ENCODE measurements at places on chromosomes 6 and 20.

- DNase-seq = no peak
Observed at GRCh38 chr20:16349523-16350260, 223.6 kb downstream of the KIF16B start.

DNA sequence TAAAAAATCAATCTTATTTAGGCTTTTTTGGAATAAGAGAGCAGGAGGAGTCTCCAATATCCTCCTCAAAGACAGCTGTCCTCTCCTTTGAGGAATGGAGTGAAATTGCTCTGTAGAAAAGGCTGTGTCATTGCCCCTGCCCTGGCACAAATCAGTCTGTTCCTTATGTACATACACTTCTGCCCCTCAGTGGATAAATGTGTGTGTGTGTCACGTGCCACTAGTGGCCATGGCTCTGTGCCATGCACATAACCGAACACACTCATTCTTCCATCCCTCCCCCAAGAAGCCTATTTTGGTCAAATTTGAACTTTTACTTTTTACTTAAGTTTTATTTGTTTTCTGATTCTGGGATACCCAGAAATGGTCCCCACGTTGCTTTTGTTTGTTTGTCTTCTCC, 49.2 kb downstream of the ANKS1A start:
- no peak for DNase-seq

- DNase-seq = no peak
Observed at GRCh38 chr6:79071547-79071946, 6.5 kb downstream of the PHIP start.

GRCh38 chr20:40891351-40891750, 137.3 kb upstream of the TOP1 start:
- no peak for DNase-seq

DNA sequence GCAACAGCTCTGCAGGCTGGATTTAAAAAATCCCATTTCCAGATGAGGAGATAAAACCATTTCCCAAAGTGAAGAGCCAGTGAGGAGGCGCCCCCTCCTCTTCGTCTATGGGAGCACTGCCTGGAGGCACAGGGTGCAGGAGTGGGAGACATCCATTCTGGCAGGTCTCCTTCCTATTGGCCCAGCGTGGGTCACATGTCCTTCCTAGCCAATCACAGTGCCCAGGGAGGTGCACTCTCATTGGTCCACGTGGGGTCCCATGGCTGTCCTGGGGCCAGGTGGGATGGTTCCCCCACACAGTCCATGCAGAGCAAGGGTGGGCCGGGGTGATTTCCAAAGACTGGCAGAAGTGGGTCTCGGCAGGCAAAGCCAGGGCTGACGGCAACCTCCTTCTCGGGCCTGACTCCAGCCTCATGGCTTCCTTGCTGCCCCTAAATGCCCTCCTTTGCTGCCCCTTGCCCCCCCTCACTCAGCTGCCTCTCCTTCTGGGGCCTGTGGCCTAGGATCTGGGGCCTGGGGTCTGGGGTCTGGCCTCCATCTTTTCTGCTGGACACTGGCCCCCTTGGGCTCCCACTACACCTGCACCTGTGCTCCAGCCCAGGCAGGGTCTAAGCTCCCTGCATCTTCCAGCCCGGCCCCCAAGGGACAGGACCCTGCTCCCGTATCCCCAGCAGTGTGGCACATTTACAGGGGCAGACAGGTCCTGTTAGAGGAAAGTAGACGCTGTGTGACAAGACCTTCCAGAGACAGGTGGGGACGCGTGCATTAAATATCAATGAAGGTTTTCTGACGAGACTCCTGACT, 231.7 kb downstream of the TAF4 start:
- no peak for DNase-seq

DNA sequence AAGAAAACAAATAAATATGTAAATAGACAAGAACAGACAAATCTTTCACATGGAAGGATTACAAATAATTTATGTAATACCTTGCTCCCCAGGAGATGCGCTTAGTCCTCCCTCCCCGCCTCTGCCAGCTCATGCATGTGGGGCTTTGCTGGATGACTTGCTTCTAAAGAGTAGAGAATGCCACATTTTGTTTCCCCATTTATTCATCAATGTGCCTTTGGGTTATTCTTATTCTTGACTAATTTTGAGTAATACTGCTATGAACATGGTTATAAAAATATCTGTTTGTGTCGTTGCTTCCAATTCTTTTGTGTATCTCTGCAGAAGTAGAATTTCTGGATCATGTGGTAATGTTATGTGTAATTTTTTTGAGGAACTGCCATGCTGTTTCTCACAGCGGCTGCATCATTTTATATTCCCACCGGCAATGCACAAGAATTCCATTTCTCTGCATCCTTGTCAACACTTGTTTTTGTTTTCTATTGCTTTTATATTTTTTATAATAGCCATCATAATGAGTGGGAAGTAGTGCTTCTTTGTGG, 23.8 kb upstream of the DUSP22 start:
- no peak for DNase-seq

DNA sequence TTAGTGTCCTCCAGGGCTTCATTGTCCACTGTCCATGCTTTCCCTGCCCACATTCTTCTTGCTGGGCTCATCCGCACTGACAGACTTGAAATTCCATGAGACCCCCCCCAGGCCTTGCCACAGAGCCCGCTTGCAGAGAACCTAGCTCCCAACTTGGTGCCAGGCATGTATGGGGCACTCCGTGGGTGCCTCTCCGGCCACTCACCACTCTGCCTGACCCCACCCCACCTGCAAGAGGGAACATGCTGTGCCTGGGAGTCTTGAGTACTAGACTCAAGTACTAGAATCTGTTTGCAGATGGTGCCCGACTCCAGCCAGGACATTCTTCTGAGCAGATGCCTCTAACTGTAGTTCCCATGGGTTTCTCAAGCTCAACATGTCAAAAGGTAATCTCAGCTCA, 47.9 kb downstream of the TRERF1 start:
- no peak for DNase-seq
